CD4-positive, alpha-beta T cell treated with Interleukin-4 for 1 hour (primary cell): ENCODE measurements at places on chromosomes 4 and X.

GRCh38 chr4:147355847-147356246, 125.0 kb upstream of the EDNRA start:
- DNase-seq: no peak

GRCh38 chrX:142686653-142687283, 339.0 kb upstream of the SPANXN4 start:
- no peak for DNase-seq

DNA sequence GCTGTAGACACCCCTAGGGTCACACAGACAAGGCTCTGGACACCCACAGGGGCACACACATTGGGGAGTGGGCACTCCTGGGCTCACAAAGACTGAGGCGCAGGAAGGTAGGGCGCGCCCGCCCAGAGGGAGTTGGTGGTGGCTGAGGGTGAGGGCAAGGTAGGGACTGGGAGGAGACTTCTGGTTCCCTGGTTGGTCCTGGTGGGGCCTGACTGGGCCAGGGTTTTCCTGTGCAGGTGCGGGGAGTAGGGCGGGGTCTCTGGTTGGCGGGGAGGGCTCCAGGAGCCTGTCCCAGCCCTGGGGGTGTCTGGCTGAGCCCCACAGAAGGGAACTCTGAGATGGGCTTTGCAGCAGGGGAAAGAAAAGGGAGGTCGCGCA, 6.7 kb upstream of the WAS start:
- peak; percentile 38 for DNase-seq

GRCh38 chr4:152778656-152779512, 646 bp downstream of the TIGD4 start:
- DNase-seq: peak; percentile 33

DNA sequence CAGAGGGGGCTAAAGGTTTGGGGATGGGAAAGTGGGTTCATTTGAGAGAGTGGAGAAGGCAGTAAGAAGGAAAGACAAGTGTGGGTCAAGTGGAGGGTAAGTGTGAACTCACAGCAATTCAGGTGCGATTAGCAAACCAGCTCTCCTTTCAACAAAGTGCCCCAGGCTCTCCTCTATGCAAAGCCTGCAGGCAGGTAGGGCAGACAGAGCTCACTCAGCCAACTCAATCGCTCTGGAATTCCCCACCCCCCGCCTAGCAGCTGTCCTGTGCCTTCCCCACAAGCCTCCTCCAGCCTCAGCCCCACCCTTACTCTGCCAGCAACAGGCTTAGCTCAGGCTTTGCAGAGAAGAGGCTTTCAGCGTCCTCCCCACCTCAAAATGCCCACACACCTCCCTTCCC, 14.8 kb upstream of the MAMLD1 start:
- no peak for DNase-seq

DNA sequence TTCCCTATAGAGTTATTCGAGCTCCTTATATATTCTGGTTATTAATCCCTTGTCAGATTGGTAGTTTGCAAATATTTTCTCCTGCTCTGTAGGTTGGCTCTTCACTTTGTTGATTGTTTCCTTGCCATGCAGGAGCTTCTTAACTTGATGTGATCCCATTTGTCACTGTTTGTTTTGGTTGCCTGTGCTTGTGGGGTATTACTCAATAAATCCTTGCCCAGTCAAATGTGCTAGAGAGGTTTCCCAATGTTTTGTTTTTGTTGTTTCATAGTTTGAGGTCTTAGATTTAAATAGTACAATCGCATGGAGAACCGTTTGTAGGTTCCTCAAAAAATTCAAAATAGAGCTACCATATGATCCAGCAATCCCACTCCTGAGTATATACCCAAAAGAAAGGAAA, 2.3 kb upstream of the SYTL5 start:
- DNase-seq: no peak

GRCh38 chr4:26065833-26066232, 151.8 kb downstream of the SMIM20 start:
- DNase-seq: no peak

- DNase-seq: no peak
Observed at GRCh38 chr4:25575611-25576010, 80.0 kb upstream of the SLC34A2 start.

GRCh38 chr4:33062155-33062806, 2342.1 kb downstream of the PCDH7 start:
- no peak for DNase-seq

DNA sequence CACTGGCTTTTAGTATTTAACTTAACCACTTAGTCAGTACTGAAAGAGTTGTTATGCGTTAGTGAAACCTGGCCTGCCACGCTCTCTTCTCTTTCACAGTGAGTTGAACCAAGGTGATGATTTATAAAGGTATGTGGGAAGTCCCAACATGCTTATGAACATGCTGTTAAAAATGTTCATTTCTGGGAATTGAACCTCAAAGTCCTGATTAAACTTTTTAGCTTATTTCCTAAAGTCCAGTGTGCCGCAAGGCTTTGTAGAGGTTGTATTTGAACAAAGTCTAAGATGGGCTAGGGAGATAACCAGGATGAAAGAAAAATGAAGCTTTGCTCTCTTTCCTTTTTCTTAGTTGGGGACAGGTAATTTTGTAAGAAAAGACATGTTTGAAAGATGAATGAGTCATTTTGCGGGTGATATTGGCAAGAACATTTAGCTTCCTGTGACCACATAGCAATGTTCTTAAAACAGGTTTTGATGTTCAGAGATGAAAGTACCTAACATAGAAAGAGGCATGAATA, 270.3 kb downstream of the DTHD1 start:
- peak; percentile 2 for DNase-seq

DNA sequence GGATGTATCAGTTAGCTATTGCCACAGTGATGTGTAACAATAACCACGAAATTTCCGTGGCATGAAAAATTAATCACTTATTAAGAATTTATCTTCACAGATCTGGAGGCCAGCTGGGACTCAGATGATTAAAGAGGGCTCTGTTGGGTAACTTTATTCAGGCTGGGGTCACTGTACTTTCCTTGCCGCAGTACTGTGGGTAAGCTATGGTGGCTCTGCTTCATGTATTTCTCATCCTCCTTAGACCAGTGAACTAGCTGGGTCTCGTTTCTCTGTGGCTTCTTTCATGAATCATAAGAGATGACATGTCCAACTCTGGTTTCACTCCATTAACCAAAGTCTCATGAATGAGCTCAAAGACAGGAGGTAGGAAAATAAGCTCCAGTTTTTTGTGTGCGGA, 13.5 kb downstream of the TEX13B start:
- DNase-seq: no peak

GRCh38 chr4:126986828-126987227, 645.9 kb upstream of the INTU start:
- DNase-seq: no peak

GRCh38 chr4:100287534-100287933, 97.3 kb upstream of the DDIT4L start:
- no peak for DNase-seq

- no peak for DNase-seq
Observed at GRCh38 chr4:159341522-159341921, 238.6 kb downstream of the RAPGEF2 start.

GRCh38 chrX:11567528-11568220, 98.0 kb downstream of the ARHGAP6 start:
- DNase-seq: no peak
